ENCODE measurements at places on chromosomes 12 and 14. TPM values are rescaled to one million over a fixed set of nuclear protein-coding genes. Genes with fewer than 3 reads are reported as not detected.

- DNase-seq, result no peak
These were observed 54.6 kb downstream of the TSPAN11 start for GRCh38 chr12:30980955-30981662.

DNA sequence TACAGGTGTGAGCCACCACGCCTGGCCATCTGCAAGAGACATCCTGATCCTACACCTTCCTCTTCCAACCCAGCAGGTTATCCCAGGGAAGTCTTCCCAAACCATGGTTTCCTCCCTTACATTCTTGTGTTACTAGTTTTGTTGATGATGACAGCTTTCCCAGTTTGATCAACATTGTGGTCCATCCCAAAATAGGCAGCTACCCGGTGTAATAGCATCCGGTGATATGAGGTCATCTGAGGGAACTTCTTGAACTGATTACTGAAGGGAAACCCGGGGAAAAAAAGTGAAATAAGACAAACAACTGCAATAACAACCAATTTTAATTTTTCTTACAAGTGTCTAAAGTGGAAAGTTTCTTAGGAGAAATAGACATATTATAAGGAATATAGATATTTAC is 45.3 kb upstream of the STAC3 start:
- DNase-seq, result no peak

GRCh38 chr12:113857371-113857770 is 108.8 kb downstream of the RBM19 start:
- DNase-seq, result no peak

DNA sequence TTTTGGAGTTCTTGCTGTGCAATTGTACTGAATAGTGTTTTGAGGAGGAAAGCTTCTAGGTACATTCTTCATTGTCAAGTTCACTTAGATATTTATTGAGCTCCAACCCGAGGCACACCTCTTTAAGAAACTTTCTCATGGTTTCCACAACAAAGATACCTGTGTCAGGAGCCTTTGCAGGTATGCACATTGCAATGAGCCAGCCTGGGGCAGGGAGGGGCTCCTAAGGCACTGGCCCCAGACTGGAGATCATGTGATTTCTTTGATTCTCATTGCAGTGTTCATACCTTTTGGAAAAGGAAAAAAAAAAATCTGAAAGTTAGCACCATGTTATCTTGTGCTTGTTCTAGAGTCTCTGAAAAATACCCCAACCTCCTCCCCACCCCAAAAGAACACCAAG is 80.3 kb downstream of the PRMT8 start:
- DNase-seq, result peak; percentile 47

- DNase-seq, result no peak
These were observed 25.6 kb upstream of the GPATCH2L start for GRCh38 chr14:76126076-76126475.

DNA sequence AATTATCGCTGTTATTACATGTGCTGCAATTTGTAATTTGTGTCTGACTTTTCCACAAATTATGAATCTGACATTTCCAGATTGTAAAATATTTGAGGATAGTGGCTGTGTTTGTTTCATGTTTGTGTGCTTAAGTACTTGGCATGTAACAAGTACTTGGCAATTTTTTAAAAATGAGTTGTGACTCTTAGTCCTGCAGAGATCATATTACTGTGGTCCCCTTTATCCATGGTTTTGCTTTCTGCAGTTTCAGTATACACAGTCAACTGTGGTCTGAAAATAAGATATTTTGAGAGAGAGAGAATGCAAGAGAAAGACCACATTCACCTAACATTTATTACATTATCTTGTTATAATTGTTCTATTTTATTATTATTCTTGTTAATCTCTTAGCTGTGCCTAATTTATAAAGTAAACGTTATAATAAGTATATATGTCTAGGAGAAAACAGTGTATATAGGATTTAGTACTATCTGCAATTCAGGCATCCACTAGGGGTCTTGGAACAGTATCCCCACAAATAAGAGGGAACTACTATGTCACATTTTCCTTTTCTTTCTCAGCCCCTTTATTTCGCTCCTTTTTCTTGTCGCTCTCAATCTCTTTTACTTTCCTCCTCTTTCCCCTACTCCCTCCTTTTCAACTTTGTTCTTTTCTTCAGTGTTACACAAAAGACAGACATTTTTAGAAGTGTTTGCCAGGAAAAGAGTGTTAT is 176.1 kb downstream of the FUT8 start:
- DNase-seq, result no peak

Gene CLEC1B
- total RNA-seq, result not detected

Gene METTL25
- 17.8 TPM for total RNA-seq

Gene PTCSC3
- total RNA-seq, result not detected

Gene PKP2
- total RNA-seq, result 463 TPM
